ENCODE measurements at places on chromosomes 13 and 19.
A peak's percentile ranks its signal among the peaks of the same experiment; 100 is the strongest.

GRCh38 chr19:38557205-38557799 is 60.5 kb downstream of the MAP4K1 start:
- peak; percentile 31 for DNase-seq

DNA sequence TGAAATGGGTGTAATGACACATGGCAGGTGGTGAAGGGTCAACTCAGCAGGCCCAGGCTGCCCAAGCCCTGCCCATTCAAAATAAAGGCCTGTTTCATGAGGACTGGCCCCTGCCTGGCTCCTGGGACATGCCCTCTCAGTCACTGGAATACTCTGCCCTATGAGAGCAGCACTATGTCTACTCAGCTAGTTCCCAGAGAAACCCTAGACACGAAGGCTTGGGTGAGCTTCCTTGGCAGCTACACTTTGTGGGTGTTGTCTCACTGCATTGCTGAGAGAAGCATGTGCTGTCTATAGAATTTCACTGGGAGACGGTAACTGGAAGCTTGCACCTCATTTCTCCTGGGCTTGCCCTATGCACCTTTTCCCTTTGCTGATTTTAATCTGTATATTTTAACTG is 752.8 kb downstream of the LIG4 start:
- no peak for DNase-seq

DNA sequence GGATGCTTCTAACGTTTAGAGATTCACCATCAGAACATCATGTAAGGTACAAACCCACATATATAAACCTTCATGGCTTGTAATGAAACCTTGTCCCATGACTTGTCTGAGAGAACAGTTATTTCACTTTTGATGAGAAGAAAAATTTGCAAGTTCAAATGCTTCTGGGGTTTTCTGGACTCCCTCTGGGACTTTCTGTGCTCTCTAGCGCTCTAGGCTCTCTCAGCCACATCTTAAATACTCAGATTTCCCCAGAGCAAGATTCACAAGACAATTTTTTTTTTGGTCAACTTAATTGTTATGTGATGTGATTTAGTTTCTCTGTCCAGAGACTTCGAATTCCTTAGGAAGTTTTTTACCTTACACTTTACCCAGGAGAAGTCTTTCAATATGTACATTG is 282.8 kb upstream of the EDNRB start:
- no peak for DNase-seq

DNA sequence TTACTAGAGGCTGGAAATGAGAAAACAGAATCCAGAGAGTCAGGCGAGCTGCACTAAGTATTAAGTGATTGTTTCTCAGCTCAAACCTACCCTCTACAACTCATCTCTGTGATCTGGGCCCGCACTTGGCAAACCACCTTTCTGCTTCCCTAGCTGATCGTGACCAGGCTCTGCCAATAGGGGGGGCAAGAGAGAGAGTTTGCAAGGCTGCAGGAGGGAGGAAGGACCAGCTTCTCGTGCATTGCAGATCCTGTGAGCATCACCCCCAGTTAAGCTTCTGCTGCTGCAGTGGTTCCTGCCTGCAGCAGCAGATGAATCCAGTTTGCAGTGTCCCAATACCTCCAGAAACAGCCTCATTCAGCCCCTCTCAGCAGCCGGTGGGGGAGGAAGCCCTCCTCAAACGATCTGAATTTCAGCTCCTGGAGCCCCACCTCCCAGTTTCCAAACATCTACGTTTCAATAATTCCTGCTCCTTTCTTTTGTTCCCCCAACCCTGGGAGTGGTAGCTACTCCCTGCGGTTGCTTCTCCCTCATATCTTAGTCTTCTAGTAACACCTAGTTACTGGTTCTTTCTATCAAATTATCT is 20.0 kb downstream of the XRCC1 start:
- peak; percentile 76 for DNase-seq

DNA sequence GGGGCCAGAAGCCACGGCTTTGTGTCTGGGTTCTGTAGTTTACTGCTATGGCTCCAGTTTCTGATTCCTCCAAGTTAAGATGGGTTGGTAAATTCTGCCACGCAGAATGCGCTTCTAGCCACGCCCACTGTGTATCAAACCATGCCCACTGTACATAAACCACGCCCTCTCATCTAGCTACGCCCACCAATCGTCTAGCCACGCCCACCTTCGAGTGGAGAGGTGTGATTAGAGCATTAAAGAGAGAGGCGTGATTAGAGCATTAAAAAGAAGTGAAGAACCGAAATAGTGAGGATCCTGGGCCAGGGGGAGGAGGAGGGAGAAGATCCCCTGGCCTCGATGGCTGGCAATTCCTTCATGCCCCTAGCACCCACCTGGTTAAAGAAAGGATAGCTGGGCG is 43.7 kb upstream of the ADGRE5 start:
- DNase-seq: no peak
